ENCODE measurements at places on chromosomes 6 and 20. TPM values are rescaled to one million over a fixed set of nuclear protein-coding genes. Genes with fewer than 3 reads are reported as not detected.

DNA sequence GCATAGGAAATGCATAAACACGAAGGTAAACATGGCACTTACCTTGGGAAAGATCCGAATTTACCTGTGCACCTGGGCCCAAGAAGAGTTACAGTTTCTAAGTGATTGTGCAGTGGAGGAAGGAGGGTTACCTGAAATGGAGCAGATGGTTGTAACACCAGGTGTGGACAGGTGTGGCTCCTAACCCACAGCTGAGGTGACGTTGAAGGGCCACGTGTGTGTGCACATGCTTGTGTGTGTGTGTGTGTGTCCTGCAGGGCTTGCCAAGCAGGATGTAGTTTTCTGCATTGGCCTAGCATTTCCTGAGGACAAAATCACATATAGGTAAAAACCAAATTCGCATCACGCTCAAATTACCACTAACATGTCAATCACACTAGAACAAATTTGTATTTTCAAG, 240.8 kb downstream of the ANKRD60 start:
- no peak for DNase-seq

DNA sequence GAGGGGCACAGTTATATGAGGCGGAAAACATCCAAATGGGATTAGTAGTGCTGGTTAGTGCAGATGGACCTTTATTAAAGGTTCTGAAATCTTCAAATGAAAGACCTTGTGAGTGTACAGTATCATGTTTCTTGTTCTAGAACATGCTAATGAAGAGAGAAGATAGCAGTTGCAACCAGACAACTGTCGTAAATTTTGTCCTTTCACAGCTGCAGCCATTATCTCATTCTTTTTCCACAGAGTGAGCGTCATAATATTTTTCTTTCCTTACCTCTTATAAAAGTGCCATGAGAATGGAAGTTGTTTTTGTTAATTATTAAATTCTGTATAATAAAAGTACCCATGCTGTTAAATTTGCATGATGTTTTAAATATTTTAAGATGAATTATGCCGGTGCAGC, 4.4 kb upstream of the C6orf163 start:
- no peak for DNase-seq

GRCh38 chr6:145643760-145644159, 91.6 kb downstream of the EPM2A start:
- no peak for DNase-seq

GRCh38 chr6:101545191-101545590, 151.7 kb downstream of the GRIK2 start:
- no peak for DNase-seq

DNA sequence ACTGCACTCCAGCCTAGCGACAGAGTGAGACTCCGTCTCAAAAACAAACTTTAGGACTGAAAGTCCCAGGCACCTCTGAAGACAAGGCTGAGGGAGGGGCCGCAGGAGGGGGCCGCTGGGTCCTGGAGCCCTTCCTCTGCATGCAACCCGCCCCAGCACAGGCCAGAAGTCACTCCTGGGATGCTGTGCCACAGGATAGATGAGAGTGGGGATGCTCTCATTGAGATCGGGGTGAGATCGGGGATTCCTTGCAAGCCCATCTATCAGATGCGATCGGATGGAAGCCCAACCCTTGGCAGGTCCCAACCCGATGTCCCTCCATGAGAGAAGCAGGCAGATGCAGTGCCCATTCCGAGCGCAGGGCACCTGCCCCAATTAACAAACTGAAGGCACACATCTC, 66.5 kb downstream of the WDR27 start:
- DNase-seq, result no peak

DNA sequence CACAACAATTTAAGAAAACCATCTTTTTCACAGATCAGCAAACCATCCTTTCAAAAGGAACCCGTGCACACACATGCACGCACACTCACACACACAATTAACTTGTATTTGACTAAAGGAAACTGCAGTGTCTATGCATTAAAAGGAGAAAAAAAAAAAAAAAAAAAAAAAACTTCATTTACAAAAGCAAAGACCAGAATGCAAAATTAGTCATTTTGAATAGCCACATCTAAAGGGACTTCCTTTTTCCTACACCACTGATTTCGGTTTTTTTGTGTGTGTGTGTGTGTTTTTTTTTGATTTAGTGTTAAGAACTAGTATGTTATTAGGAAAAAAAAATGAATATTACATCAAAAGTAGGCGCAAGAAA, 6.3 kb downstream of the ZMYND8 start:
- DNase-seq, result no peak

GRCh38 chr20:51602131-51602530, 59.6 kb upstream of the NFATC2 start:
- no peak for DNase-seq

ZNFX1 gene
- total RNA-seq, result 43.8 TPM

DNAH8 gene
- total RNA-seq, result not detected

SNHG17 gene
- 70.7 TPM for total RNA-seq

GNAS gene
- 713 TPM for total RNA-seq
